ENCODE measurements at places on chromosomes 12 and 14.

- DNase-seq: no peak
Observed at GRCh38 chr12:48980953-48981756, 3.0 kb downstream of the WNT1 start.

- no peak for DNase-seq
Observed at GRCh38 chr12:124489915-124490583, 77.4 kb downstream of the NCOR2 start.

- DNase-seq: no peak
Observed at GRCh38 chr12:130832561-130833209, 6.4 kb downstream of the STX2 start.

- no peak for DNase-seq
Observed at GRCh38 chr12:4031703-4032291, 158.6 kb upstream of the PARP11 start.

DNA sequence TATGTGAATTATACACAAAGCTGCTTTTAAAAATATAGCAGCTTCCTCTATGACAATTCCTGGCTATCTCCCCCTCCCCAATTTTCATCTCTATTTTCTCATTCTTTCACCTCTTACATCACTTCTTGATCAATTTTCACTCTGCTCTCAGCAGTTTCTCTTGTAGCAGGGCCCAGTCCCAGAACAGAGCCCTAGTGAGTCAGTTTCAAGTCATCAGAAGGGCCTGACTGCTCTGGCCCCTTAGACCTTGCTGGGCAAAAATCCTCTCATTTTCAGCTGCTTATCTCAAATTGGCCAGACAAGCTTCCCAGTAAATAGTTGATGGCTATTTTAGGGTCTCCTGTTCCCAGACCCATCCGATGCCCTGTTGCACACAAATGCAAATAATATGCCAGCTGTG is 101.4 kb downstream of the TTC7B start:
- no peak for DNase-seq

DNA sequence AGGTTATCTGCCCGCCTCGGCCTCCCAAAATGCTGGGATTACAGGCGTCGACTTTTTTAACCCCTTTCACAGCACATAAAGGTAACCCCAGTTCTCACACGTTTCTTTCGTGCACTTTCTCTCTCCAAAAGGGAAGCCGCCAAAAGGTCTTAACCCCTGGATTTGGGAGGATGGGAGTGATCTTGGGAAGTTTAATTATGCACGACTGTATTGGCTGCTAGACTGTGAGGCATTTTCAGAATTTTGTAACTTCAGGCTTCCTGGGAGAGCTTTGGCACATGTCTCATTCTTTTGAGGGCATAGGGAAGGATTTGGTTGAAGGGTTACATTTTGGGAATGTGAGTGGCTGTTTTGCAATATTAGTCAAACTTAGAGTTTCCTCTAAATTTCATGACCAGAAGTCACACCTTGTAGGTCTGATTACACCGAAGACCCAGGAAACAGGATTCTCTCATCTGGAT is 1.4 kb upstream of the SMARCC2 start:
- DNase-seq: no peak

DNA sequence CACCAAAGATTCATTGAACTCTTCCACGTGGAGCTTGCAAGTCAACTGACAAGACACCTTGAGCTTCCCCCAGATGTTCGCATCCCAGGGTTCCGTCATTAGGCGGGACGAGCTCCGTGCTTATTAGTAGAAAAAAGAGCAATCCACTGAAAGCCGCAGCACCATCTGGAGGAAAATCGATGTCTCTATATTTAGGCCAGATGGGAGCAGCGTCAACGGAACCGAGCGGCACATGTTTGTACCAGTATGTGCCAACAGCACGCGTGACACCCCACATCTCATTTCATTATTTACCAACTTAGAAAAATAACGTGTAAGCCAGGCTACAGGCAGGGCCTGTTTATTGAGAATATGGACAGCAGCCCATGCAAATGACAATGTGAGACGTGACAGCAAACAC is 45.8 kb upstream of the TMEM132D start:
- no peak for DNase-seq

- DNase-seq: peak; percentile 53
Observed at GRCh38 chr14:98798099-98798498, 473.9 kb downstream of the BCL11B start.

DNA sequence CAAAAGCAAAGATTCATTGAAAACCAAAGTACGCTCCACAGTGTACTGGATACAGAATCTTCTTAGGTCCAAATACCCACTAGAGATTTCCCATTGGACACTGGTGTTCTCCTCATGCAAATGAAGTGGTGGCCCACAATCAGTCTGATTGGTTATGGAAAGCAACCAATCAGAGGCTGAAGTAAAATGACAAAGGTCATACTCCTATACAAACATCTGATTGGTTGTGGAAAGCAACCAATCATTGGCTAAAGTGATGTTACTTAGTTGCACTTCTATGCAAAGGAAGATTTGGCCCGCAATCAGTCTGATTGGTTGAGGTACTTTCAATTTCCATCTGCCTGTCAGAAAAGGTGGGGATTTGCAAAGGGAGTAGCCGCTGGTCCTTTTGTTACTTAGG is 1.3 kb upstream of the WASHC3 start:
- no peak for DNase-seq

DNA sequence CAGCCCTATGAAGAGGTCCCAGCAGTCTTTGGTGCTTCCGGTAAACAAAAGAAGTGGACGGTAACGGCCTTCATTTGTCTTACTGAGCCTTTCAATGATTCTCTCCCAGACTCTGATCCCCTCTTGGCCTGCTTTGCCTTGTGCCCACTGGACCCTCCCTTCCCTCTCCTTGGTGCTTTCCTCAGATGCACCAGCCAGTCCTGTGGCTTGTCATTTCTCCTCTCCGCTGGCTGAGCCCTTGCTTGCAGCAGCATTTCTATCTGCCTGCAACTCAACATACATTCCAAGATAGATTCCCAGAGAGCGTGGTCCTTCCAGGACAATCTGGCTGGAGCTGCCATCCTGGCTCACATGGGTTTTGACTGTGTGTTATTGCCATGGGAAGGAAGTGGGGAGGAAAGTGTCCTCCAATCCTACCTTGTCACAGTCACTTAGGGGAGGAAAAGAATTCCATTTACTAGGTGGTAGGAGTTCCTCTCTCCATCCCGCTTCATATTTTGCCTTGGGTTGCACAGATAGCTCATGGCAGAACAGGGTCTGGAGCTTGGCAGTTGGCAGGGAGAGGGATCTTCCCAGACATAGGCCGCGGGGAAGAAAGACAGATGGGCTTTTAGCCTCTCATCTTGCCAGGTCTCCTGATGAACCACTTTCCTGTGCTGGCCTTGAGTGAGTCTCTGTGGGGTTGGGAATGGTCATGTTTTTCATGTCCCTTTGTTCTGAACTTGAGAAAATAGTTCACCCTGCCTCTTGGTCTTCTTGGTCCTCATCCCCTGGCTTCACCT is 92.8 kb upstream of the KCNA1 start:
- no peak for DNase-seq

- DNase-seq: no peak
Observed at GRCh38 chr12:23816394-23816851, 133.0 kb downstream of the SOX5 start.

DNA sequence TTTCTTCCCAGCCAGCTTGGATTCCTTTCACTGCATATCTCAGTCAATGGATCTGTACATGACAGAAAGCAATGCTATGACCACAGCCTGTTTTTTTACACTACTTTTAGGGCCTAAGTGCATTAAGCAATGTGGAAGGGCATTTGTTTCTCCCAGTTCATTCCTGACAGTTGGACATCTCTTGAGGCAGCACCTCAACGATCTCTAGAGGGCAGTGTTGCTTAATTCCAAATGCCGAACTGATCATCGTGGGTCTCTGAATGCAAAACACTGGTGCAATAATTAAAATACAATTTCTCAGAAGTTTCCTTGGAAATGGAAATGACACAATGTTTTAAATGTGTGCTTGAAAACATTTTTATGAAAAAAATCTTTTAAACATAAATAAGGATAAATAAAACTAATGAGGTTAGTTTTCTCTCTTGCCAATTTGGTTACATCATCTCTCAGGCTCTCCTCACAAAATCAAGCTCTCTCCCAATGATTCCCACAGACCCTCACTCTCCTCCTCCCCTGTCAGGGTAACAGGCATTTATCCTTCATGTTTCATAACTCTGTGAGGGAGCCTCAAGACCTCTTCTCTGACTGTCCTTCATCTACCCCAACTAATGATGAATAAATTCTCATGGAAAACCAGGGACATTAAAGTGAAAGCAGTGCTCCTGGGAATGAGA is 192.4 kb upstream of the SLC16A7 start:
- DNase-seq: no peak

GRCh38 chr14:99946652-99947489 is 118.4 kb upstream of the EVL start:
- DNase-seq: no peak

GRCh38 chr12:124484067-124484466 is 83.3 kb downstream of the NCOR2 start:
- no peak for DNase-seq

GRCh38 chr12:23618718-23619117 is 330.8 kb downstream of the SOX5 start:
- DNase-seq: no peak

DNA sequence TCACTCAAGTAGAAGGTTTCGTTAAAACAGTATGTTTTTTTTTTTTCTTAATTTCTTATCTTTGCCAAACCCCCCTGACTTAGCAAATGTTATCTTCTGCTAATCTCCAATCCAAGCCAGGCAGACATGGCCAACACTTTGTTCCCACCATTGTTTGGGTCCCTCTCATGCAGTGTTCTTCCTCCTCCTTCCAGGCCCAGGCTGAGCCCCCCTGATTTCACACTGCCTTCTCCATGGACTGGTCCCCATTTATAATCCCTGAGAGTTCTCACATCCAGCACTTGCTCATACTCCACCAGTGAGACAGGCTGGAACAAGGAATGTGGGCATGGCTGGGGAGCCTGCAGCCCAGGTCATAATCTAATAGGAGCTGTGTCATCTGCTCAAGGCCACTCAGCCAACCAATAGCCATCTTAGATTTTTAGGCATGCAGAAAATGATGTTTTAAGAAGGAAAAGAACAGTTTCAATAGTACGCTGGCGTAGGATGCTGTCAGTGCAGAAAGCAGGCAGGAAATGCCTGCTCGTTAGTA is 238.4 kb upstream of the CCDC196 start:
- DNase-seq: no peak

DNA sequence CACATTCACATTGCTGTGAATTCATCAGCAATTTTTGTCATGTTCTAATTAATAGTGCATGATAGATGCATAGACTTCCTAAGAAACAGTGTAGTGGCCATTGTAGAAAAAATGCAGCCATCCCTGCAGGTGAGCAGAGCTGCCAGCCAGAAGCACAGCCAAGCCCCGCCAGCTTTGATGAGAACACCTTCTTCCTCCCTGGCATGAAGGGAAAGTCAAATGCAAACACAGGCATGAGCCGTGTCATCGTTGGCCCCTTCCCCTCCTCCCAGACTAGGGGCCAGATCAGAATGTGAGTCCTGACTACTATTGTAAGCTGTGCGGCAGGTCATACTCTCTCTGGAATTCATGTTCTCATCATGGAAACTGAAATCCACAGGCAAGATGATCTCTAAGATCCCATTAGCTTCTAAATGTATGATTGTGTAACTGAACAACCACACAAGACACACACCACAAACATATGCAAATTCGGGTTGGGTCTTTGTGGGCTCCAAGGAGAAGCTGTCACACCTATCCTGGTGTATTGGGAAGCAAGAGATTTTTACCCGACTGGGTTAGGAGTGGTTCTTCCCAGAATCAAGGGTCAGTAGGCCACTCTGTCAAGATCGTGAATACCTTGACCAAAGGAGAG is 2.8 kb upstream of the AQP2 start:
- DNase-seq: no peak

GRCh38 chr14:29897181-29897580 is 30.5 kb downstream of the PRKD1 start:
- no peak for DNase-seq

DNA sequence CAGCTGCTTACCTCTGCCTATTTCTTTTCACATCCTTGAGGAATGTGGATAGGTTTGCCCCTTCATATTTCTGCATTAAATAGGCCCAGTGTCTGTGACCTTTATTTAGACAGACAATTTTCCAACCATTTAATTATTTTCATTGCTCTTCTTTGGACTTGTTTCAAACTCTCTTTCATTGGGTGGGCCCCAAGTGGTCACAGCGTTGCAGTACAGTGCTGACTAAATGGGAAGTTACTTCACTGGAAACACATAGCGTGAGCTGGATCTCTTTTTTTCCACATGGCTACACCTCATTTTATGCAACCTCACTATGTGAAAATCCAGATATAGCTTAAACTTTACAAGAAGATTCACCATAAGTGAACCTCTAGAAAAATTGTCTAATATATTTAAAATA is 438.9 kb downstream of the ADAMTS20 start:
- no peak for DNase-seq

DNA sequence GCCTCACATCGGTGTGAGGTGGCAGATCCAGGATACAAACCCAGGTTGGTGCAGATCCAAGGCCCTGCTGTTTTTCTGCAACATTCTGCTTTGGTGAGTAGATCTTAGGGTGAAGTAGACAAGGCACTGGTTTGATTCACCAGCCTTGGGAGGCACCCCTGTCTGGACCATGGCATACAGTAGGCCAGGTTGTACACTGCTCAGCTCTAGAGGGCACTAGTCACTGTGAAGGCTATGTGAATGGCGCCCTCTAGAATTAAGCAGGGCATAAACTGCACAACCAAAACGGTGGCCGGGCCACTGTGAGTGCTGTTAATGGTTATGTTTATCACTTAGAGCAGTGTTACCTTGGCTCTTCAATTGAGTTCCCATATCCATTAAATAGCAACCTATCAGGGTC is 280.6 kb upstream of the PWP1 start:
- DNase-seq: no peak

DNA sequence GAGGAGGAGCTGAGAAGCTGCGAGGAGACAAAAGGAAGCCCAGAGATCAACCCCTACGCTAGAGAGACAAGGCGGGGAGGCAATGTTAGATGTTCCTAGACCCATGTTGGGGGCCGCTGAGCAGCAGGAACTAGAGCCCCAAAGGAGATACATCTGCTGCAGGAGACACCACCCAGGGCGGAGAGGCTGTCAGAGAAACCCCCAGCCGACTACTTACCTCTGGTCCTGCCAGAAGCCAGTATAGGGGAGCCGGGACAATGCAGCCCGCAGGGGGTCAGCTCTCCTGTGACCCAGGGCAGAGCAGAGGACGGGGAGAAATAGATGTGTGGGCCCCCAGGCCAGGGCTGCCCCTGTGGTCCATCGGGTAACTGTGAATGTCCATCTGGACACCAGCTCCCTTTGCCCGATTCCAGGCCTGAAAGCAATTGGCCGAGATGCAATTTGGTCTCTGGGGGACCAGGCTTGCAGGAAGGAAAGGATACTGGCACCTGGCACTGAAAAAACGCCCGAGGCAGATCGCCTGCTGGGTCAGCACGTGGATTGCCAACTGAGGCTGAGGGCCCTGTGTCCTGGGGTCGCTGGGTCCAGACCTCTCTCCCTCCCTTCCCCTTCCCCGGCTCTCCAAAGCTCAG is 34.9 kb downstream of the SYNE3 start:
- no peak for DNase-seq

DNA sequence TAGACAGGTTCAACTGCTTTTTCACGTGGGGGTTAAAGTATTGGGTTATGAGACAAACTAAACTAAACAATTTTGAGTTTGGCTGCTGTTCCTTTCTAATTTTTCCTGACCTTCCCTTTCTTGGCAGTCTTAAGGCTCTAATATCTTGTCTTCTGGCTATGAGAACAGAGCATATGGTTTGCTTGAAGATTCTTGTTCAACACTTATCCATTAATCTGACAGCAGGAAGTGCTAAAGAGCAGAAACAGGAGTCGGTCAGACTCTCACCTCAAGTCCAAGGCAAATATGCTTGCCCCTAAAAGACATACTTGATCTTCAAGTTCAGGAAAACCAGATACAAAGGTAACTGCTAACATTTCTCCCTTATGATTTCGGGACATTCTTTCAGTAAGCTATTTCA is 52.6 kb upstream of the KCNJ8 start:
- no peak for DNase-seq
